ENCODE measurements at places on chromosomes 7 and 10. TPM values are rescaled to one million over a fixed set of nuclear protein-coding genes. Genes with fewer than 3 reads are reported as not detected.

PLEKHS1 gene
- not detected for total RNA-seq

ZNF804B gene
- not detected for total RNA-seq

TAS2R38 gene
- total RNA-seq: not detected

SCIN gene
- total RNA-seq: 3.2 TPM

TUBAL3 gene
- 0.36 TPM for total RNA-seq

OR13A1 gene
- not detected for total RNA-seq

UNC5B gene
- total RNA-seq: 67.2 TPM

TEX36 gene
- total RNA-seq: not detected

XRCC2 gene
- 0.28 TPM for total RNA-seq

TMEM26 gene
- not detected for total RNA-seq

ATRNL1 gene
- total RNA-seq: under 0.01 TPM

UCN3 gene
- not detected for total RNA-seq

FAM131B gene
- total RNA-seq: 0.34 TPM

CPVL gene
- total RNA-seq: under 0.01 TPM

NEUROD6 gene
- not detected for total RNA-seq

FAM25C gene
- total RNA-seq: 13.7 TPM

ITPRID1 gene
- total RNA-seq: not detected

GIMAP4 gene
- not detected for total RNA-seq

SLIT1 gene
- under 0.01 TPM for total RNA-seq

ANXA7 gene
- 96.0 TPM for total RNA-seq

CACNA2D1 gene
- total RNA-seq: 6.2 TPM

COMTD1 gene
- 12.2 TPM for total RNA-seq

ZNF488 gene
- under 0.01 TPM for total RNA-seq

ZNF680 gene
- total RNA-seq: 6.5 TPM

BUD31 gene
- 99.3 TPM for total RNA-seq

GRID2IP gene
- total RNA-seq: 0.14 TPM

NAT16 gene
- not detected for total RNA-seq

AMPH gene
- total RNA-seq: not detected

FERD3L gene
- not detected for total RNA-seq

PTPRN2 gene
- under 0.01 TPM for total RNA-seq

HOXA10 gene
- total RNA-seq: not detected

MAP3K8 gene
- total RNA-seq: 7.9 TPM

ANKRD2 gene
- 0.43 TPM for total RNA-seq

TAS2R5 gene
- 4.4 TPM for total RNA-seq

PRKG1 gene
- total RNA-seq: 1.0 TPM

MLXIPL gene
- total RNA-seq: 0.14 TPM

DCLRE1C gene
- total RNA-seq: 8.2 TPM

FKBP6 gene
- not detected for total RNA-seq

Measured in nasal cavity respiratory epithelium epithelial cell of viscerocranial mucosa (primary cell).